ENCODE measurements at places on chromosomes 12 and 14. TPM values are rescaled to one million over a fixed set of nuclear protein-coding genes. Genes with fewer than 3 reads are reported as not detected.

- no peaks in the 10 kb centered on the region for H3K4me1 ChIP-seq
- no peaks in the 10 kb centered on the region for H3K36me3 ChIP-seq
- H3K4me3 ChIP-seq: no peak overlapping the region
- no peaks in the 10 kb centered on the region for H3K27me3 ChIP-seq
These were observed 79.4 kb downstream of the TPH2 start for GRCh38 chr12:72018036-72018435.

The SMCO2 gene
- 0.27 TPM for total RNA-seq

The NANOG gene
- 0.51 TPM for total RNA-seq

DNA sequence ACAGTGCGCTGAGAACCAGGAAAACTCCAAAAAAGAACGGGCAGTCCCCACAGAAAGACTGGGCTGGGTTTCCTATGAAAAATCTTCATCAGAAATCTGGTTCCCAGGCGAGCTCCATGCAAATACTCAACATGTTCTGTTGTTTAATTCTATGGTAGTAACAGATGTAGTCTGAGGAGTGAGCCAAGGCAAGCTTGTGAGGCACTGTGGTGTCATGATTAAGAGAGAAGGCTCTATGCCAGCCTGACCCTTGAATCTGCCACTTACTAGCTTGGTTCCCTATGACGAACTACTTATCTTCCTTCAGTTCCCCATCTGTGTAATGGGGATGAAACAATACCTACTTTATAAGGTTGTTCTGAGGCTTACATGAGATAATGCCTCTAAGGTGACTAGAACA lies 10.7 kb downstream of the POMT2 start:
- H3K36me3 ChIP-seq: no peaks in the 10 kb centered on the region
- H3K4me1 ChIP-seq: no peaks in the 10 kb centered on the region
- no peak overlapping the region for H3K4me3 ChIP-seq
- H3K27ac ChIP-seq: no peak overlapping the region
- no peaks in the 10 kb centered on the region for H3K27me3 ChIP-seq
- DNase-seq: no peak

Measured in GM12878 (cell line).